Fibroblast of mammary gland (primary cell): ENCODE measurements at places on chromosomes 12 and 14.
A peak's percentile ranks its signal among the peaks of the same experiment; 100 is the strongest.

- peak; percentile 4 for DNase-seq
Measured at GRCh38 chr14:91350813-91351511, 66.7 kb downstream of the CCDC88C start.

GRCh38 chr14:33271891-33272290 is 333.2 kb downstream of the NPAS3 start:
- DNase-seq, result peak; percentile 17

DNA sequence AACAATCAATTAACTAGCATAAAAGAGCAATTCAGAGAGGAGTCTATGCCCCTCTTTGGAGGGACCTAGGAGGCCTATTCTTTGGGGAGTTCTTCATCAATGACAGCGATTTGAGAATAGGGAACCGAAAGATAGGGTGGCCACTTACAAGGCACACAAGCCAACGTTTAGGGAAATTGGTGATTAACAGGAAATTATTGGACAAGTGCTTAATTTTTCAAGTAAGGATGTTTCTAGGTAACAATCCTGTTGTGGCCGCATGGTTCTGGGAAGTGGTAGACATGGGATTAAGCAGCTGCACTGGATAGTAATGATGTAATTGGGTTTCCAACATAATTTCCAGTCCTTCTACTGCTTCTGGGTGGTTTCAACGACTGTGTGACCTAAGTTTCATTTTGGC is 83.2 kb downstream of the HMGA2 start:
- DNase-seq, result no peak

GRCh38 chr14:106843386-106843785 is 1317.0 kb downstream of the TMEM121 start:
- DNase-seq, result no peak

- no peak for DNase-seq
Measured at GRCh38 chr12:115079760-115080159, 395.8 kb upstream of the TBX3 start.

DNA sequence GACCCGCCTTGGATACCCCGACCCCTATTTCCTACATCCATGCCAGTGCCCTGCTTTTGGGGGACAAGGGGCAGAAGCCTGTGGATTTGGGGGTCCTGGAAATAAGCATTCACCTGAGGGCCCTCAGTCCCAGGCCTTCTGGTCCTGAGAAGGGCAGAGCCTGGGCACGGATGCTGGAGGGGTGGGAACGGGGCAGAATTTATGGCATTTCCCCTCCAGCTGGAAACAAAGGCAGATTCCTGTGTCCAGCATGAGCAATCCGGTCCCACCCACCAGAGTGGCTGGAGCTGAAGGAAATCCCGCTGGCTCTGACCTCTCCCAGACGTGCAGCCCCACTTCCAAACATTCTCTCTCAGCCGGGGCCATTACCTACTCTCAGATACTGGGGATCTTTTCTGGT is 9.3 kb downstream of the ANKRD33 start:
- no peak for DNase-seq

- peak; percentile 97 for DNase-seq
Measured at GRCh38 chr14:50762001-50762930, 68.7 kb downstream of the NIN start.

DNA sequence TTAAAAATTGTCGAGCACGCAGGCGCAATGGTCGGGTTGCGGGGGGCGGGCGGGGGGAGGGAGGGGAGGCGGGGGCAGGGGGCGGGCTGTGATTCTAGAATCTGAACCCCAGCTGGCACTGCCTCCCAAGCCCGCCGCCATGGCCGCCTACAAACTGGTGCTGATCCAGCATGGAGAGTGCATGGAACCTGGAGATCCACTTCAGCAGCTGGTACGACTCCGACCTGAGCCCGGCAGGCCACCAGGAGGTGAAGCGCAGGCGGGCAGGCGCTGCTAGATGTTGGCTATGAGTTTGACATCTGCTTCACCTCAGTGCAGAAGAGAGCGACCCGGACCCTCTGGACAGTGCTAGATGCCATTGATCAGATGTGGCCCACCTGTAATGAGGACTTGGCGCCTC is 118.4 kb downstream of the NTN4 start:
- DNase-seq, result no peak

DNA sequence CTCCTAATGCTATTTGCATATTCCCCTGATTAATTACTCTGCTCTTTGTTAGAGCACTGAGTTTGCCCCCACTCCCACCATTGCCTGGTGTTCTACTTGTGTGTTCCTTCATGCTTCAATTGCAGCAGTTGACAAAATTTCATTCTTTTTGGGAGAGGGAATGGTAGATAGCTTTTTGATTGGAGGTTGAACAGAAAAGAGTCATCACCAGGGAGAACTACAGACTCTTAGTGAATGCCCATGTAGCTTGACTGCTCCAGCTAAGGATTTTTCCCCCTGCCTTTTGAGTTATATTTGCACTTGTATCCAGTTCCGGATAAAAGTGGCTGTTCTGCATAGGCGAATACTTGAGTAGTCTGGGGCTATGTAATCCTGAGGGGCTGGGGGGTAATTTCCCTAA is 183.9 kb downstream of the ETNK1 start:
- DNase-seq, result no peak

- no peak for DNase-seq
Measured at GRCh38 chr14:97477353-97477752, 680.2 kb downstream of the VRK1 start.

DNA sequence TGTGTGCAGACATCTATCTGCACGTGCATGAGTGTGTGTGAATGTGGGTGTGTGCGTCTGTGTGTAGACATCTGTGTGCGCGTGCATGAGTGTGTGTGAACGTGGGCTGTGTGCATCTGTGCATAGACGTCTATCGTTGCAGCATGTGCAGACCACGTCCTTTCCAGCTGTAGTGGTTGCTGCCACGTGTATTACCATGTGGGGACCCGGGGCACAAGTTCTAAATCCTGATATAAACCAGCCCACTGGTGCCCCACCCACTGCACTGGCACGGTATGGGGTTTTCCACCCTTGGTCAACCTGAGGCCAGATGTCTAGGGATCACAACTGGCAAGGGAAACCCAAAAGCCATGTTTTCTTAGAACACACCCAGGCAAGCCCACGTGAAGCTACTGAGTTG is 197.0 kb downstream of the ANO2 start:
- no peak for DNase-seq

GRCh38 chr12:77924703-77925102 is 94.0 kb downstream of the NAV3 start:
- DNase-seq, result peak; percentile 52

DNA sequence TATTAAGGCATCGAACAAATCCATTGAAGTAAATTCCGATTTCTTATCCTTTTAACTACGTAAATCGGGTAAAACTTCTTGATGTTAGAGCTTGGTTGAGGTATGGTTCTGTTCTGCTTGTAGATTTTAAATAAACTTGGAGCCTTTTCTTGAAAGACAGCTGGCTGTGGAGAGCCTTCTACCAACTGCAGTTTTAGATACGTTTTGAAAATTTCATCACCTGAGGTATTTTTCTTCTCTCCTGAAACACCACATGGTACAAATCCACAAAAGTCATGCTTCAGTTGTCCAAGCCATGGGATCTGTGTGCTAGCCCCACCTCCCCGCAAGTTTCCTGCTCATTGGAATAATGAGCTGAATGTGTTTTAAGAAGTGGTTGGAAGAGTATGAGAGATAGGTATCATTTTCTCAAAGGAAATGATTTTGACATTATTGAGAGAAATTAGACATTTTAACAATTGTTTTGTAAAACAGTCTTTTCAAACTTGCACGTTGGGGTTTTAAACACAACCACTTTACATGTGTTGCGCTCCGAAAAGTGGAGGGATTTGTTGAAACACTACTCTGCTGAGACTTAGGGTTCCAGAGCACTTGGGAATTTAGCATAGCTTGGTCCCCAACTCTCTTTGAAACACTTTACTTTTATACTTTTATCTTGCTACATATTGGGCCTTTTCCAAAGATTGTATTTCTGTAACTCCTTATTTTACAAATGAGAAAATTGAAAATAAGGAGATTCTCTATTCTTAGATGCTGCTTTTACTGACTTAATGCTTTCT is 1.4 kb downstream of the PPM1A start:
- DNase-seq, result peak; percentile 33

- no peak for DNase-seq
Measured at GRCh38 chr12:1995205-1995896, 8.9 kb downstream of the DCP1B start.

GRCh38 chr14:24712909-24713308 is 78.9 kb upstream of the GZMB start:
- no peak for DNase-seq

DNA sequence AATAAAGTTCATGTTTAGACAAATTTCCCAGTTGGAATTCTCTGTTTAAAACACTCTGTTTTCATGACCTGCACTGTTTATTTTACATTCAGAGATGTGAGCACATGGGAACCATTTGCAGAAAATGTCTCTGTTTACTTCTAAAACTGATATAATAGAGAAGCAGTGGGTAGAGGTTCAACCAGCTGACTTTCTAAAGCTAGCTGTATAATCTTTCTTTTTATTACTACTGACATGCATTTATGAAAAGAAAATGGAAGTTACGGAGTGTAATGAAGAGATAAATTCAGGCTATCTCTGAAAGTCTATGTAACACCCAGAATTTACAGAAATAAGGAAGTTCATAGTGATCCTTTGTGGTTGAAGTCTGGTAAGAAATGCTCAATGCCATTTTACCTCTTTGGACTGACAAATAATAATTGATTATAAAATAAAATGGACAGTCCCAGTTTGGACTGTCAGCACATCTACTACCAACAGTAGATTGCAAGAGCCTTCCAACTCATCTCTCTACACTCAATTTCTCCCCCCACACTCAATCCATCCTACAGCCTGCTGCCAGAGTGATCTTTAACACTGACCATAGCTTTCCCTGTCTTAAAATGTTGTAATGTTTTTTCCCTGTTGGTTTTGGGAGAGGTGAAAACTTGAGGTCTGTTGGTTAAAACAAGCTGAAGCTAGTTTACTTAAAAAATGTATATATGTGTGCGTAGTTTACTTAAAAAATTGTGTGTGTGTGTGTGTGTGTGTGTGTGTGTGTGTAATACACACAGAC is 137.4 kb downstream of the AEBP2 start:
- DNase-seq, result no peak

DNA sequence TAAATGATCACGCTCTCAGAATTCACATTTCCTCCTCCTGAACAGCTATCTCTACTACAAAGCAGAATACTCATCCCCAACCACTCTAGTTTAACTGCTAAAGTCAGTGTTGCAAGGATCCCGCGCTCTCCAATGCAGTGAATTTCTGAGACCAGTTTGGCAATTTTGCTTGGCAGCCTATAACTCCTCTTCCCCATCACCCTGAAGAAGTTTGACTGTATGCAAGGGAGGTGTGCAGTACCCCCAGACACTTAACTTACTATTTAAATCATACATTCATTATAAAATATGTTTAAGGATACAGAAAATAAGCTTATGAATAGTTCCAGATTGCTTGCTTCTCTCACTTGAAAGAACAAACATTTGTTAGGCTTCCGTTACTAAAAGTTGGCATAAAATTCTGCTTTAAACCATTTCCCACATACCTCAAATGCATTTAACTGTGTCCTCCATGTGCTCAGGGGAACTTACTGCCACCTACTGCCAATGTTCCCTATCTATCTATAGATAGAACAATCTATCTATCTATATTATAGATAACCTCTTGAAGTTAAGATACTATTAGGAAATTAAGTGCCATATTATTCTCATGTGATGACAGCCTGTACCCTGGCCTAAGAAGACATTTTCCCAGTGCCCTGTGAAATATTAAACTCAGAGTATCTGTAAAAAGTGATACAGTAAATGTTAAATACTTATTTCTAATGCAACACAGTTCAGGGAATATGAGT is 2.4 kb downstream of the LGR5 start:
- DNase-seq, result no peak

DNA sequence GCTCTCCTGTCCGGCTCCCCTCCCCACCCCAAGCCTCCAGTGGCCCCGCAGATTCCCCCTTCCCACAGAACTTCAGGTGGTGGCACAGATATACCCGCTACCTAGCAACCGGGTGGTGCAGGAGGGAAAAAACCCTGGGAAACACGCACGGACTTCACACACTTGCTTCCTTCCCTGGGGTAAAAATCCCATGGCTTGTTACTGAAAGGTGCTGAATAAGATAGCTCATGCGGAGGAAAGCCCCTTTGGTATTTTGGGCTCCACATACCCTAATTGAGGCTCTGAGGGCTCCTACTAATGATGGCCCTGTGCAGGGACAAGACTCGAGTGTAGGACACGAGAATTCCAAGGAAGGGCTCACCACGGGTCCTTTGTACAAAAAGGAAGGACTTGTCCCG is 869 bp upstream of the RIMBP2 start:
- no peak for DNase-seq

GRCh38 chr12:68882251-68882964 is 50.6 kb downstream of the CPM start:
- DNase-seq, result no peak

DNA sequence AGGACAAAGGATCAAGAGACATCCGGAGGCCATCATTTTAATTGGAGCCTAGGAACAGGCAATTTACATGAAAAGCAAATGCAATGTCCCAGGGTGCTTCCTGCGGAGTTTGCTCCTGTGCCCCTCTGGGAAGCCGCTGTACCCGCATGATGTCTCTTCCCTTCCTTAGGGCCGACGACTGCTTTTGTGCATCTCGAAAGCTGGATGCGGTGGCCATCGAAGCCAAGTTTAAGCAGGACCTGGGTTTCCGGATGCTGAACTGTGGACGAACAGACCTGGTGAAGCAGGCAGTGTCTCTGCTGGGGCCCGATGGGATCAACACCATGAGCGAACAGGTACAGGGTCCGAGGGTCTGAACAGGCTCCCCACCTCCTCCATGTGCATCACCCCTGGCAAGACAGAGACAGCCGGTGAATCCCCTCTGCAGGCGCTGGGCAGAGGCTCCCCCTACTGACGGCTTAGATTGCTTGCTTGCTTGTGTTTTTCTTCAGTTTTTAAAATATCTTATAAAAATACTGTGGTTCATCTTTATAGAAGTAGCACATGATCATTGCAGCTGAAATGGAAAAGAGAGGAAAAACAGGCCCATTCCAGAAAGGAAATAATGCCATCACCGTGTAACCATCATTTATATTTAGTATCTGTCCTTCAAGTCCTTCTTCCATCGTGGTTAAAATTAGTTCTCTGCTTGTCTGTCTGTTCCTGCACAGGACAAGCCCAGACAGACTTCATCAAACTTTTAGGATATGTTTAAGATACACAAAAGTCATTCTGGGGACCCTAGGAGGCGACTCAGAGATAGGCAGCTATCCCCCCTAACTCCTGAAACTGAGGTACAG is 75.4 kb upstream of the PWP1 start:
- peak; percentile 51 for DNase-seq

DNA sequence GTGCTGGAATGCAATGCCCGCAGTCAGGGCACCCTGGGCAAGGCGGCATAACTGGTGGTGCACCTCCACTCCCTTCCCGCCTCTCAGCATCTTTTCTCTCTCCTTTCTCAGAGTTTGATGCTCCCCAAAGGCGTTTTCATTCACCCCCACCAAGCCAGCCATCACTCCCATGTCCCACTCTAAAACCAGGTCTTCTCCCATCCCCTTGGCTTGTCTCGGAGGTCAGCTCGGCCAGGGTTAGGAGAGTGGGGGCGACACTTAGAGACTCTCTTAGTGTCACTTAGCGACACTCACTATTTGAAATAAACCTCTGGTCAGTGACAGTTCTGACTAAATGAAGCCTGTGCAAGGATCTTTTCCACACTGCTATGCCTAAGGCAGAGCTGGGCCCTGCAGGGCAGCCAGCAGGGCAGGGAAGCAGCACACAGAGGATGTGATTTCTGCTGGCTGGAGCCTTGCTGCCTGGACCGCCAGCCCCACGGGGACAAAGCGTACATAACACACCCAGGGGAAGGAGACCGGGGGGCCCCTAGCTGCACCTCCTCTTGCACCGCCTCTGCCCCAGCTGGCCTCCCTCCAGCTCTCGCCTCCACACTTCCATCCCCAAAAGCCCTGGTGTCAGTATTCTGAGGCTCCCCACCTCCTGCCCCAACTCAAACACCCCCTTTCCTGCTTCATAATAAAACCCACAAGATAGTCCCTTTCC is 64.5 kb downstream of the VWF start:
- no peak for DNase-seq
